Renal cortex interstitium (tissue), 15 donors: ENCODE measurements at places on chromosomes 1 and 21.
A peak's percentile ranks its signal among the peaks of the same experiment; 100 is the strongest.

DNA sequence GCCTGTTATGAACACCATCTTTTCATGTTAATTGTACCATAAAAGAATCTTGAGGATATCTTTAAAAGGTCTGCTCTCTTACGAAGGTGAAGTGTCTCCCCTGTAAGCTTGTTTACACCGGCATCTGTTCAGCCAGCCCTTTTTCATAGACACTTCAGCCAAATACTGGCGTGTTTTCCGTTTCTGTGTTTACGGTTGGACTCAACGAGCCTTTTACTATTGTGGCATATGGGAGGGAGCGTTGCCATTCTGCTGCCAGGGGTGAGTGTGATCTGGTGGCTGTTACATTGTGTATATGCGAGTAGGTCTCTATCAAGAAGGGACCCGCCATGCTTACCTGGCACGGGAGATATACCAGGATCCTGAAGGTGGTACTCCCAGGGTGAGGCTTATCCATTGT lies 433.8 kb downstream of the CAMTA1 start:
- DNase-seq = no peak

GRCh38 chr1:49294539-49294938 lies 517.8 kb upstream of the BEND5 start:
- no peak for DNase-seq

GRCh38 chr1:59177756-59178155 lies 119.1 kb upstream of the FGGY start:
- no peak for DNase-seq

GRCh38 chr1:20850021-20850420 lies 62.9 kb upstream of the HP1BP3 start:
- no peak for DNase-seq

DNA sequence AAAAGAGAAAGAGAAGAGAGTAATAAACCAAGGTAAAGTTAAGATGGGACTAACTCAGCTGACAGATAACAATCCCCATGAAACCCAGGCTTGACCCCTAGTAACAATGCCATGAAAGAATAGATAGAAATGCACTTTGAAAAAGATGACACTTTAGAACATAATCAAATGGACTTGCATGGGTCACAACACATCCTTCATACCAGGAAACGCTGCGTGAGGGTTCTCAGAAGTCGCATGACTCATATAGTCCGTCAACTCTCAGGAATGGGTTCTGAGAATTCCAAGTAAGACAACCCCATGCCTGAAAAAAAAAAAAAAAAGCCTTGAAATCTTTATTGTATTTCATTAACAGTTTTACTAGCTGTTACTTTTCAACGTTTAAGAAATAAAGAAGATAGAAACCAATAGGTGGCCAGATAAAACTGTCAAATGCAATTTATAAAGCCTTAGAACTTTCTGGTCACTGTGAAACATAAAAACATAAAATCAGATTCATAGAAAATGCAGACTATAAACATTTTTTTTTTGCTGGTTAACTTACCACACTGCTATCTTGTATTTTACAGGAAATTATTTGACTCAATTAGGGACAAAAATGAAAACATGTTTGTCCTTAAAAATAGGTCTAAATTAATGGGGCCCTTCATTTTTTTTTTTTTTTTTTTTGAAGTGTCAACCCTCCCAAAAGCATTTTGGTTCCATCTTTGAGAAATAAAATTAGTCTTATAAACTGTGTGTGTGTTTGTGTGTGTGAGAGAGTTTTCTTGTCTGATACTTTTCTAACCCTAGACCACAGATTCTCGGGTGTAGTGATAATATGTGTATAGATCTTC lies 202.1 kb downstream of the NCAM2 start:
- peak; percentile 15 for DNase-seq

- no peak for DNase-seq
Observed at GRCh38 chr1:232519186-232519585, 110.7 kb downstream of the SIPA1L2 start.
